Right cardiac atrium (tissue), 5 donors: ENCODE measurements at places on chromosomes 3 and 15.

DNA sequence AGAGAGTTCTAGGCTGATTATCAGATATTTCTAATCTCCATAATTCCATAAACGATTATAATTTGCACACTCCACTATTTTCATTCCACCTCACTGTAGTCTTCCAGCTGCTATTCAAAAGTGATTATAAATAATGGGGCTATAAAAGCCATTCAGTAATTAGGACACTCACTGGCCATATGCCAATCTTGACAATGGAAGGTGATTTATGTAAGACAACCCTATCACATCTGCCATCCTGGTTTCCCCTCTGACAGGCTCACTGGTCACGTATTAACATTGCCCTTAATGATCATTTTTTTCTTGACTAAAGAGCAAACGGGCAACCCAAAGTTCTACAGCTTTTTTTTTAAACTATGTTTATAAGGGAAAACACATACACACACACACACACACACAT lies 402.4 kb downstream of the MAGI1 start:
- no peak for DNase-seq

DNA sequence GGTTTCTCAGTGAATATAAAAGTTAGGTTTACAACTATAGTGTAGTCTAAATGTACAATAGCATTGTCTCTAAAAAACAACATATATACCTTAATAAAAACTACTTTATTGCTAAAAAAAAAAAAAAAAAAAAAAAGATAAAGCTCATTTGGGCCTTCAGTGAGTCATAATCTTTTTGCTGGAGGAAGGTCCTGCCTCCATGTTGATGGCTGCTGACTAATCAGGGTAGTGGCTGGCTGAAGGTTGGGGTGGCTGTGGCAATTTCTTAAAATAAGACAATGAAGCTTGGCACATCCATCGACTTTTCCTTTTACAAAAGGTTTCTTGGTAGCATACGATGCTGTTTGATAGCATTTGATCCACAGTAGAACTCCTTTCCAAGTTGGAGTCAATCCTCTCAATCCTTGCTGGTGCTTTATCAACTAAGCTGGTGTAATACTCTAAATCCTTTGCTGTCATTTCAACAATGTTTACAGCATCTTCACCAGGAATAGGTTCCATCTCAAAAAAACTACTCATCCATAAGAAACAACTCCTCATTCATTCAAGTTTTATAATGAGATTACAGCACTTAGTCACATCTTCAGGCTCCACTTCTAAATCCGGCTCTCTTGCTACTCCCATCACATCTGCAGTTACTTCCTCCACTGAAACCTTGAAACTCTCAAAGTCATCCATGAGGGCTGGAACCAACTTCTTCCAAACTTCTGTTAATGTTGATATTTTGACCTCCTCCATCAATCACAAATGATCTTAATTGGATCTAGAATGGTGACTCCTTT lies 13.3 kb downstream of the ZNF280D start:
- no peak for DNase-seq

DNA sequence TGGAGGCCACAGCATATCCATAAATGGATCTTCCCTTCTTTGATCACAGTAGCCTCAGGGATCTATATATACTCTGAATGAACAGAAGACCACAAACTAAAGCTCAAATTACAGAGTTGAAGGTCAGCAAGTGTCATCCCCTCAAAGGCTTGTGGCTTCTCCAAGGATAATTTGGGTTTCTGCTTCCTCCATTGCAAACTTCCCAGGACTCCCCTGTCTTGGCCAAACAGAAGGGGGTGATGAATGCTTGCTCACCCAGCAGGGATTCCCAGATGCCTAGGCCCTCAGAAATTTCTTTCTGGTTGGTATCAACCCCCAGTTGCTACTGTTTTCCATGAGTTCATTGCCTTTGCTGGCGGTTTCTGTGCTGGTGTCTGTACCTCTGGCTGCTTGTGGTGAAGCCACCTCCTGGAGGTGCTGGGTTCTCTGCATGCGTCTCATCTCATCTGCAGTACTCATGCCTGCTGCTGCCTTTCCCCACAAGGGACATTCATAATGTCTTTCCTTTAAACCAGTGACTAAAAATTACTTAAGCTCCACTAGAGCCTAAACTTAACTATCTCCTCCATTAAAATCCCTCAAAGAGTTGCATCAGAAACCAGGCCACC lies 17.7 kb downstream of the ENTPD3 start:
- no peak for DNase-seq

DNA sequence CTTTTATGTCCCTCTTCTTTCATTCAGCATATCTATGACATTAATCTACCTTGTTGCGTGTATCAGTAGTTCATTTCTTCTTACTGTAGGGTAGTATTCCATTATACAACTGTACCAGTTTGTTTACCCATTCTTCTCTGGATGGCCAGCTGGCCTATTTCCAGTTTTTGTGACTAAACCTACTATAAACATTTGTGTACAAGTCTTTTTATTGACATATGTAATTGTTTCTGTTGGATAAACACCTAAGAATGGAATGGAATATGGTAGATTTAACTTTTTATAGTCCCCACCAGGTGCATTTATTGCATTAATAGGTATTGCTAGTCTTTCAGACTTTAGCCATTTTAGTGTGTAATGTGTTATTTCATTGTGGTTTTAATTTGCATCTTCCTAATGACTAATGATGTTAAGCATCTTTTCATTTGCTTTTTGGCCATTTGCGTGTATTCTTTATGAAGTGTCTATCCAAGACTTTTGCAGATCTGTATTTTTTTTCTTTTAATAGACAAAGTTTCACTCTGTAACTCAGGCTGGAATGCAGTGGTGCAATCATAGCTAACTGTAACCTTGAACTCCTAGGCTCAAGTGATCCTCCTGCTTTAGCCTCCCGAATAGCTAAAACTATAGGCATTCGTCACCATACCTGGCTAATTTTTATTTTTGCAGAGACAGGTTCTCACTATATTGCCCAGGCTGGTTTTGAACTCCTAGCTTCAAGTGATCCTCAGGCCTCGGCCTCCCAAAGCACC lies 41.9 kb upstream of the XRN1 start:
- no peak for DNase-seq

DNA sequence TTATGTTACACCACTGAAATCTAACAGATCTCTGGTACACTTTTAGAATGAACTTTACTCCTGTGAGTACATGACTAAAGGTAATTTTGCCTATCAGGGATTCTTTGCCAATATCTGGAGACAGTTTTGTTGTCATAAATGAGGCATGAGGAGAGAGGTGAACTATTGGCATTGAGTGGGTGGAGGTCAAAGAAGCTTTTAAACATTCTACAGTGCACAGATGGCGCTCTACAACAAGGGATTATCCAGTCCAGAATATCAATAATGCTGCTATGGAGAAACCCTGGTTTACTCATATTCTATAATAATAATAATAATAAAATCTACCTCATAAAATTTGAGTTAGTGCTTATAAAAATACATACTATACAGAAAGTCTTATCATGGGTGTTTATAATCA lies 702.3 kb downstream of the SI start:
- no peak for DNase-seq

DNA sequence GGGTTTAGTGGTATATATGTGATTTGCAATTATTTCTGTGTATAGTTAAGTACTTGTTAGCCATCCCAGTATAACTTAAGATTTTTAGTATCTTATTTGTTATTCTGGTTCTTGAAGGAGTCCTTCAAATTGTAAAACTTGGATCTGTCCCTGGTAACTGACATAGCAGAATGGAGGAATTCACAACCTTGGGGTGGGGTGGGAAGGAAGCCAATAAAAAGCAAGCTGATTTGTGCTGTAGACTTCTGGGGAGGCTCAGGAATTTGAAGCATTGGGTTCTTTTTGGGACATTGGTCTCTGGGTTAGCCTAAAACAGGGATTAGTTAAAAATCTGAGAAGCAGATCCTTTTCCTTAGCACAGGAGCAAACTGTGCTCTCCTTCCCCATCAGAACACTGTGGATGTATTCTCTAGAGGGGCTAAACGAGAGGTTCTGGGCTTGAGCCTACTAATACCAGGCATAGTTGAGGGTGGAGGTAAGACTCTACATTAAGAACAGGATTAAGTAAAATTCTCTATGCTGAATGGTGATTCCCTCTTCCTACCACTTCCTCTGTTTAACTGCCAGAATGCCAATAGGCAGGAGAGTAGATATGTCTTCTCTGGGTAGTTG lies 42.2 kb downstream of the GMPS start:
- no peak for DNase-seq

GRCh38 chr3:16400106-16400931 lies 113.2 kb downstream of the RFTN1 start:
- DNase-seq: no peak

DNA sequence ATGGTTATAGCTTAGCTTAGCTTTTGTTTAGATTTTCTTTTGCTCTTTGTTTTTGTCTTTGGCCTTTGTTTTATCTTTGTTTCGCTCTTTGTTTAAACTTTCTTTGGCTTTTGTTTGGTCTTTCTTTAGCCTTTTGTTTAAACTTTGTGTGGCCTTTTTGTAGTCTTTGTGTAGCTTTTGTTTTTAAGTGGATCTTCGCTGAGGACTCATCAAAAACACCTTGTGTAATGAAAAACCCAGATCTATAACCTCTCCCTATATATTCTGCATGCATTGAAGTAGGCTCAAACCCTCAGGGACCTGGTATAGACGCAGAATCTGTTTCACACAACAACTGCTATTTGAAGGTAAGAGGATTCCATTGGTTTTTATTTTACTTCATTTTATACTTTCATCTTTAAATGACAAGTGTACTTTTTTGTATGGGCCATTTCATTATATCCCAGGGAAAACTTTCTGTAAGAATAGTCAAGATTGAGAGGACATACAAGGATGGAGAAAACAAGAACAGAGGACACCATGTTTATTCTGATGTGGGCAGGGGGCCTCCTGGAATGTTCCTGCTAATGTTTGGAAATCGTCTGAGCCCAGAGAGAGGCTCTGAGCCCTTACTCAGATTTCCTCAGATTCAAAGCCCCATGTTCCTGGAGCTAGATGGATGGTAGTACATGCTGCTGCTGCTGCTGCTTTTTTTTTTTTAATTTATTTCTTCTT lies at the start of gene MOBP:
Gene MOBP (plus strand): TSS at position 287 of the 714 bp plus-strand sequence. CDS start 34,390 bp downstream, outside the sequence.
- no peak for DNase-seq

- no peak for DNase-seq
Observed at GRCh38 chr3:133383175-133383574, 16.7 kb upstream of the BFSP2 start.

- no peak for DNase-seq
Observed at GRCh38 chr3:130456540-130456939, 60.4 kb upstream of the COL6A6 start.

GRCh38 chr3:123723070-123723469 lies 138.2 kb upstream of the HACD2 start:
- DNase-seq: no peak

GRCh38 chr3:135012101-135012500 lies 217.0 kb downstream of the EPHB1 start:
- DNase-seq: no peak

- DNase-seq: no peak
Observed at GRCh38 chr15:72398648-72399047, 543 bp downstream of the TMEM202 start.

- DNase-seq: no peak
Observed at GRCh38 chr3:10353160-10353559, 32.2 kb upstream of the SEC13 start.

DNA sequence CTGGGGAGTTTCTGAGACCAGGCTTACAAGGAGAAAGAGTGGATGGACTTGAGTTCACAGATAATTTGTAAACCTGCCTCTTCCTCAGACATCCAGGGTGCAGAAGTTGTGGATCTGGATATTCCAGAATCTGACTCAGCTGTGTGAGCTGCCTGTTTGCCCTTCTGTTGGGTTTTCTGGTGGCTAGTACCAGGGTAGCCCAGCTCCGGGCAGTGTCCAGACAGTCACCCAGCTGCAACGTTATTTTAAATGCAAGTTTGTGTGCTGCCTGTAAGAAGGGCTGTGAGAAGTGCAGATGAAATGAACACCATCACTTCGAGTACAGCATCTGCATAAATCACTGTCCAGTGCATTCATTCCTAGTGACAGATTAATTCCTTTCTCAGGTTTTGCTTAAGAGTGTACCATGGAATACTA lies 1053.0 kb downstream of the TUSC7 start:
- no peak for DNase-seq

DNA sequence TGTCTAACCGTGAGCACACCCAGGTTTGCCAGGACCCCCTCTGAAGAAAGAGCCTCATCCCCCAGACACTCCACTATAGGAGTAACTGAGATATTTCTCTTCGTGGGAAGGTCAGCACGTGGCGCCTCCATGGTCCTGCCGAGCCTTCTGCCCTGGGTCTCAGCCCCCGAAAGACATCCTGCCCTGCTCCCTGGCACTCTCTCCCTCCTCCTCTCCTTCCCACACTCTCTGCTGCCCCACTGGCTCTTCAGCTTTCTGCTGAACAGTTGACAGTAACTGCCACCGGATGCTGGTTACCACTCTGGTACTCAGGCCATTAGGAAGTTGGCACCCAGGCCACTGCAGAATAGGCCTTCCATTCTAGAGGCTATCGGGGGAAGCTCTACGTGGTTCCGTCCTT lies 185.2 kb downstream of the UACA start:
- DNase-seq: no peak

DNA sequence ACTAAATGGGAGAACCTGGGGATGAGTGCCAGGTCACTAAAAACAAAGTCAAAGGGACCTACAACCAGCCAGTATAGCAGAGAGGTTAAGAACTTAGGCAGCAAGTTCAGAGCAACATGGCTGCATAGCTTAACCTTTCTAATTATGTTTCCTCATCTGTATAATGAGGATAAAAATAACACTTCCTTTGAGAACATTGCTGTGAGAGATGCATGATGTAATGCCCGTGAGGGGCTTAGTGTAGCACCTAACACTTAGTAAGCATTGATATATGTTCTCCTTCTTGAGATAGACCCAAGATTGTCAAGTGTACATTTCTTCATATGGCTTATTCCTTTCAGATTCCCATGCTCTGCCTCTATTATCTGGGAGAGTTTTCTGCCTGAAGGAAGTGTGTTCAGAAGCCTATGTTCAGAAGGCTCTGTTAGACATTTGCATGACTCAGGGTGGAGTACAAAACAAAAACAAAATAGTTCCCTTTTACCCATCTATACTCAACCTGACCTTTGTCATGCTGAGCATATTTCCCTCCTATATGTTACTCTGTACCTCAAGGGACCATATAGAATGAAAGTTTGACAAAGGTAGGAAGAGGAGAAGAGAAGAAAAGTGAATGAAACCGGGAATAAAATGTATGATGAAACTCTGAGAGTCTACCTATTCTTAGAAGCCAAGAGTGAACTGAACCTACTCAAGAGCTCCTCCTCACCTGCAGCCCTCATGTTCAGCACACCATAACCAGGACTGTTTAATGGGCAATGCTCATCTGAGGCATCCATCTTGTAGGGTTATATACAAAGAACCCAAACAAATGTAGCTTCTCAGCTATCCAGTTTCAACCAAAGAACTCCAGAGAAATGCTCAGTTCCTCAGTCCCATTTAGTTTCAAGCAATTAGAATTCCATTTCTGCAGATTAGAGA lies 70.7 kb upstream of the KCNMB2 start:
- DNase-seq: no peak
